Naive thymus-derived CD4-positive, alpha-beta T cell (primary cell): ENCODE measurements at places on chromosomes 6 and 20.

DNA sequence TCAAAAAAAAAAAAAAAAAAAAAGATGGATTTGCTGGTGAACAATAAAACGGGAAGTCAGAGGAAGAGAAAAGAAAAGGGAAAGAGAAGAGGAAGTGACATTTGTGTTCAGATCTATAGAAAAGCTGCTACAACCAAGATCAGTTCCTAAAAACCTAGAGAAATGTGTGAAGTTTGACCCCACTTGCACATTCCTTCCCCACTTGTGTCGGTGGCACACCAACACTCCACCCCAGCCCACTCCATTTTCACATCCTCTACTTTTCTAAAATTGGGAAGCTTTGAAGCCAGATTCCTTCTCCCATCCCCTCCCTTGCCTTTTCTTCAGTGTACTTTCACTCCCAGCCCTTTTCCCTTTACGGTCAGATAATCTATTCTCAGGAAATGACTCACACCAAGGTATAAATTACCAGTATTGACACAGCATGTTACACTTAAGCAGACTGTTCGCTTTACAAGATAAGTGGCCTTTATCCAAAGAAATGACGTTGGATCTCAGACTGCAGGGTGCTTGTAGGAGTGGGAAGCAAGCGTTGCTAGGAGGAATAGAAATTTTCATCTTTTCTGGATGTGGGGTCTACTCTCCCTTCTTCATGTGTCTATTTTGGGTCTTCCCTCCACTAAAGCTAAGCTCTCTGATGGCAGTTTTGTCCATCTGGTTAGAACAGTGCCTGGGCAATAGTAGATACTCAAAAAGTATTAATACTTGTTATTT lies 92.5 kb upstream of the ADGRF1 start:
- DNase-seq: no peak
- no peaks in the 10 kb centered on the region for H3K4me1 ChIP-seq
- H3K4me3 ChIP-seq: no peak overlapping the region
- no peaks in the 10 kb centered on the region for H3K36me3 ChIP-seq
- H3K27ac ChIP-seq: no peak overlapping the region
- H3K27me3 ChIP-seq: no peaks in the 10 kb centered on the region

DNA sequence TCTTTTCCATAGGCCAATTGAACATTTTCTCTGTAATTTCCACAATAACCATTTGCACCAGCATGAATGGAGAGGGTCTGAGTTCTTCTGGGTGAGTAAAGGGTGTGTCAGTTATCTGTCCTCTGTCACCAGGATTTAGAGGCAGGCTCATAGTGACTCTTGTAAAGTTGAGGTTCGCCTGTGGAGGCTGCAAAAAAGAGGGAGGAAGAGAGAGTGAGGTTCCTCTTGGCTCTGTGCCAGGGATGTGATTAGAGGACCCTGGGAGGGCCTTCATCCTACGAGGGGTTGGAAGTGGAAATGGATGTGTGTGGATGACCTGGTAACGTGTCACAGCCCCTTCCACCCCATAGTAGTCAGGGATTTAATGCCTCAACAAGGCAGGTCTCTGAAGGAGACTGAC lies 242.0 kb downstream of the ESR1 start:
- H3K27me3 ChIP-seq: no peaks in the 10 kb centered on the region
- no peaks in the 10 kb centered on the region for H3K4me1 ChIP-seq
- DNase-seq: no peak
- H3K4me3 ChIP-seq: no peak overlapping the region
- H3K27ac ChIP-seq: no peak overlapping the region
- H3K36me3 ChIP-seq: no peaks in the 10 kb centered on the region

- H3K27me3 ChIP-seq: no peaks in the 10 kb centered on the region
- no peak overlapping the region for H3K4me3 ChIP-seq
- no peak for DNase-seq
- no peaks in the 10 kb centered on the region for H3K4me1 ChIP-seq
Measured at GRCh38 chr6:130632897-130633296, 194.3 kb upstream of the SMLR1 start.

GRCh38 chr6:39228111-39228971 lies 934 bp downstream of the KCNK5 start:
- no peaks in the 10 kb centered on the region for H3K36me3 ChIP-seq
- no peak overlapping the region for H3K27ac ChIP-seq
- peaks cover 18% of the 10 kb centered on the region for H3K4me1 ChIP-seq
- DNase-seq: no peak

- H3K4me1 ChIP-seq: no peaks in the 10 kb centered on the region
- no peaks in the 10 kb centered on the region for H3K27me3 ChIP-seq
- no peak for DNase-seq
- no peak overlapping the region for H3K27ac ChIP-seq
Measured at GRCh38 chr6:50276771-50277261, 227.1 kb upstream of the DEFB112 start.

DNA sequence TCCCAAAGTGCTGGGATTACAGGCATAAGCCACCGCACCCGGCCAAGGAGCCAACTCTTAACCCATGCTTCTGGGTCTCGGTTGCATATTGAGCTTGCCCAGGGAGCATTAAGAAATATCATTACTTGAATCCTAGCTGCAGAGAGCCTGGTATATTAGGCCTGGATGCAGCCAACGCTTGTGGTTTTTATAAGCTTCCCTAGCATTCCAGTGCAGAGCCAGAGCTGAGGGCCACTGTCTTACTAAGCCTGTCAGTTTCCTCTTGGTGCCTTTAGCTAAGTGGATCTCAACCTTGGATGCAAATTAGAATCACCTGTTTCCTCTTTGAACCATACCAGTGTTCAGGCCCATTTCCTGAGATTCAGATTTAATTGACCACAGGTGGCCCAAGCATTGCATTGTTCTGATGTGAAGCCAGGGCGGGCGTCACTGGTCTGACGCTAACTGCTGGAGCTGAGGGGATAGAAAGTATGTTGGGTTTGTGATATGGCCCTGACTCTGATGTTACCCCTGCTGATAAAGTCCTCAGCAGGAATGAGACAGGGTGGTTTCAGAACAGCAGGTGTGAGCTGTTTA lies 76.3 kb downstream of the BTBD3 start:
- no peaks in the 10 kb centered on the region for H3K27me3 ChIP-seq
- no peak overlapping the region for H3K27ac ChIP-seq

- H3K4me3 ChIP-seq: no peak overlapping the region
- no peaks in the 10 kb centered on the region for H3K36me3 ChIP-seq
- no peaks in the 10 kb centered on the region for H3K4me1 ChIP-seq
- DNase-seq: no peak
Measured at GRCh38 chr6:99138445-99138844, 190.7 kb upstream of the FBXL4 start.

GRCh38 chr20:35698298-35699126 lies 640 bp downstream of the NFS1 start:
- no peak for DNase-seq
- H3K36me3 ChIP-seq: peaks cover 39% of the 10 kb centered on the region
- peak overlapping the region; percentile 87 for H3K27ac ChIP-seq
- no peaks in the 10 kb centered on the region for H3K27me3 ChIP-seq
- peak overlapping the region; percentile 89 for H3K4me3 ChIP-seq

- H3K36me3 ChIP-seq: no peaks in the 10 kb centered on the region
- no peak for DNase-seq
- no peak overlapping the region for H3K4me3 ChIP-seq
- peaks cover 2% of the 10 kb centered on the region for H3K27me3 ChIP-seq
- H3K27ac ChIP-seq: no peak overlapping the region
Measured at GRCh38 chr20:23050076-23050838, 785 bp upstream of the THBD start.

DNA sequence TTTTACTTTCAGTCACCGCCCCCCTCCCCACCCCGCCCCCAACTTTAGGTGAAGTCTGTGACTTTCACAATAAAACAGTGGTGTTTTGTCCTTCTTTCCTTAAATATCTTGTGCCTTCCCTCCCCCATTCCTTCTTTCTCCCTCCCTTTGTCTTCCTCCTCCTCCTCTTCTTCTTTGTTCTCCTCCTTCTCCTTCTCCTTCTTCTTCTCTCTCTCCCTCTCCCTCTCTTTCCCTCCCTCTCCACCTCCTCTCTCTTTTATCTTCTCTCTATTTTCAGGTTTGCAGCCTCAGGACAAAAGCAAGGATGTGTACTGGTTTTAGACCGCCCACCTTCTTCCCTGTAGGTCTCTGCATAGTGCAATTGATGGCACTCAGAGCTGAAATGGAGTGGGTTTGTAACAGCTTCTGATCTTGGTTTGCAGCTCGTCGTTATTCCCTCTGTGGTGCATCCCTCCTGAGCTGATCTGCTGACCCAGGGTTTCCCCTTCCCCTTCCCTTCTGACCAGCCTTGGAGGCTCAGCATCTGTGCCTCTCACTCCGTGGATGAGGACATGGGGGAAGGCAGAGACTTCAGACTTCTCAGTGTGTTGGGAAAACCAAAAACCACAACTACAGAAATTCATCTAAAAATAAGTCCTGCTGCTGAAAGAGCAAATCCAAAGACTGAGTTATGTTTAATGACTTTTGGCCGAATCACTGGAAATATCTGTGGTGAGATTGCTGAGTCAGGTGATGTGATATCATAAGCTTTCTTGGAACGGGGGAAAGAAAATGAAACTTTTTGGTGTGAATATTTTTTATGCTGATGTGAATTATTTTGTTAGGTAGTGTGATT lies 6.9 kb downstream of the VGLL2 start:
- H3K27me3 ChIP-seq: peaks cover 4% of the 10 kb centered on the region
- H3K27ac ChIP-seq: no peak overlapping the region
- no peak overlapping the region for H3K4me3 ChIP-seq
- DNase-seq: no peak
- no peaks in the 10 kb centered on the region for H3K4me1 ChIP-seq
- no peaks in the 10 kb centered on the region for H3K36me3 ChIP-seq

DNA sequence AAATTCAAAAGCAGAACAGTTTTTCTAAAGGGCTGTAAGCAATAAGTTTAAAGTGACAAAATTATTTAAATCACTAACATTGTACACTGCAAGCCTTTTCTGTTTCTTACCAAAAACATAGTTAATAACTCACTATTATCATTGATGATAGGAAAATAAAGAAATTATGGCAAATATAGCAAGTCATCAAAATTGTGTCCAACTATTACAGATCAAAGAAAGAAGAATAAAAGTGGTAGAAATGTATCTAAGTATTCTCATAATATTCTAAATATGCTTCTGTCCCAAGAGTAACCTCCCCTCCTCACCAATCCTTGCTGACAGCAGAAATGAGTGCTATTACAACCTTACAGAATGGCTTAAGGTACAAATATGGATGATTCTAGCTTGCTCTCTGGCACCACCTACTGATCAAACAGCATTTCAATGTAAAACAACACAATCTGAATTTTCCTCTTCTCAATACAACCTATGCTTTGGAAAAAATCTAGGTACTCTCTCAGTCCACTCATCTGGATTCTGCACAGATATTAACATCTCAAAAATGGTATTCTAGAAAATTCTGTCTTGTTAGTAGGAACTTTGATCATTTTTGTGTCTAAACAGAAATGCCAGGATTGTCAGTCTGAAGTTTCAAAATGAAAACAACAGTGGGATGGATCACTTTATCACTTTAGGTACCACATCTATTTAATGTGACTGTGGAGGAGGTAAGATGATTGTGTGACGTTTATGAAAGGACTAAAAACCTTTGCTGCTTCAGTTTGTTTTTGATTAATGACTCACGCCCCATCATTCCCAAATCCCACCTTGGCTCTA lies 40.9 kb downstream of the ZFP64 start:
- H3K4me3 ChIP-seq: no peak overlapping the region
- no peaks in the 10 kb centered on the region for H3K27me3 ChIP-seq
- no peaks in the 10 kb centered on the region for H3K4me1 ChIP-seq
- H3K36me3 ChIP-seq: no peaks in the 10 kb centered on the region
- no peak overlapping the region for H3K27ac ChIP-seq

GRCh38 chr6:54681987-54682386 lies 164.6 kb upstream of the FAM83B start:
- DNase-seq: no peak
- H3K4me3 ChIP-seq: no peak overlapping the region
- no peaks in the 10 kb centered on the region for H3K36me3 ChIP-seq
- no peak overlapping the region for H3K27ac ChIP-seq
